ENCODE measurements at places on chromosomes 5 and 9.

GRCh38 chr5:39274398-39275085, 55.2 kb upstream of the FYB1 start:
- DNase-seq = peak; percentile 76

DNA sequence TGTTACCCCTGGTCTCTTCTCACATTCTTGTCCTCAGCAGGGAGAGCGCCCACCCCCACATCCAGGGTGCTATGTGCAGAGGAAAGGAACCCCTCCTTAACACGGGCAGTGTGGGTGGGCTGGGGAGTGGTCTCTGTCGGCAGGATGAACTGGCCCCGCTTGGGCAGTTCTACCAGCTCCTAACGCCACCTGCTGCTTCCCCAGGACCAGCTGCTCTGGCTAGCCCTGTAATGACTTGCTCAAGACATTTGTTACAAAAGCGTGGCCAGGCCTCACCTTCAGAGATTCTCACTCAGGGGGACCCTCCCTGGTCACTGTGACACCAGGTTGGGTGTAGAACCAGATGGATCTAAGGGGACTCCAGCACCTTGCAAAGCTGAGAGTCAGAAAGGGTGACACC, 82.4 kb downstream of the HMCN2 start:
- no peak for DNase-seq

GRCh38 chr5:139473105-139473504, 2.3 kb downstream of the SMIM33 start:
- DNase-seq = no peak

GRCh38 chr5:170277867-170278281, 19.7 kb downstream of the LCP2 start:
- DNase-seq = peak; percentile 32

GRCh38 chr5:95422838-95423237, 31.7 kb downstream of the FAM81B start:
- DNase-seq = no peak

GRCh38 chr9:94002316-94003140, 47.4 kb upstream of the BARX1 start:
- DNase-seq = peak; percentile 91

DNA sequence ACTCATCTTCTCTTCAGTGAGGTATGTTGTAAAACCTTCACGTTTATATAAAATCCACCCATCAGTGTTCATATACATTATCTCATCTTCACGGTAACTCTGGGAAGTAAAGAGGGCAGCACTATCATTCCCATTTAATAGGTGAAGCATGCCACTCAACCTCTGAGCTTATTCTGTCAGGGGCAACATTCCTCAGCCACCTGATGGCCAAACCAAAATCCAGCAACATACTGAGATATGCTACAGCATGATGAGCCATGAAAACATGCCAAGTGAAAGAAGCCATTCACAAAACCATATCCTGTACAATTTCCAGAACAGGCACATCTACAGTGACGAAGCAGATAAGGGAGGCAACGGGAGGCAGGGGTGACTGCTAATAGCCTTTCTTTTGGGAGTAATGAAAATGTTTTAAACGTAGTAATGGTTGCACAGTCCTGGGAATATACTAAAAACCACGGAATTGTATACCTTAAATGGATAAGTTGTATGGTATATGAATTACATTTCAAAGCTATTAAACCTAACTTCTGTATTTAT, 167.4 kb downstream of the TSSK1B start:
- no peak for DNase-seq

DNA sequence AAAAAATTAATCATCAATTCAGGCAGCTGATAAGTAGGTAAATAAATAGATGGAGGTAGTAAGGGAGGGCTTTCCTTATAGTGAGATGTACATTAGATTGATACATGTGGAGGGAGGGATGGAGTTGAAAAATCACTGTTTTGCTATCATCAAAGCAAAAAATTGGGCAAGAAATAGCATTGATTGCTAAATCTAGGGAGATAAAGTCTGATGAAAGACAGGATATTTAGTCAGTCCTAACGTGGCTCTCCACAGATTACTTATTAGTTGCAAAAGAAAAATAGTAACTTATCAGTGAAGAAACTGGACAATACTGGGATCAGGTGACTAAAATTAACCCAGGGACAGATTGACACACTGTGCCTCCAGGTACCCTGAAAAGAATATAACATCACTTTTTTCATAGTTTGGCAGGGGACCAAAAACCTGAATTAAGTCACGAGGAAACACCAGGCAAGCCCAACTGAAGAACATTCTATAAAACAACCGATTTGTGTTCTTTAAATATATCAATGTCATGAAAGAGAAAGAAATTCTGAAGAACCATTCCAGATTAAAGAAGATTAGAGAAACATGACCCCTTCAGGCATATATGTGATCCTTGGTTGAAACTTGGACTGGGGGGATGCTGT, 27.1 kb upstream of the GOLPH3 start:
- DNase-seq = no peak

DNA sequence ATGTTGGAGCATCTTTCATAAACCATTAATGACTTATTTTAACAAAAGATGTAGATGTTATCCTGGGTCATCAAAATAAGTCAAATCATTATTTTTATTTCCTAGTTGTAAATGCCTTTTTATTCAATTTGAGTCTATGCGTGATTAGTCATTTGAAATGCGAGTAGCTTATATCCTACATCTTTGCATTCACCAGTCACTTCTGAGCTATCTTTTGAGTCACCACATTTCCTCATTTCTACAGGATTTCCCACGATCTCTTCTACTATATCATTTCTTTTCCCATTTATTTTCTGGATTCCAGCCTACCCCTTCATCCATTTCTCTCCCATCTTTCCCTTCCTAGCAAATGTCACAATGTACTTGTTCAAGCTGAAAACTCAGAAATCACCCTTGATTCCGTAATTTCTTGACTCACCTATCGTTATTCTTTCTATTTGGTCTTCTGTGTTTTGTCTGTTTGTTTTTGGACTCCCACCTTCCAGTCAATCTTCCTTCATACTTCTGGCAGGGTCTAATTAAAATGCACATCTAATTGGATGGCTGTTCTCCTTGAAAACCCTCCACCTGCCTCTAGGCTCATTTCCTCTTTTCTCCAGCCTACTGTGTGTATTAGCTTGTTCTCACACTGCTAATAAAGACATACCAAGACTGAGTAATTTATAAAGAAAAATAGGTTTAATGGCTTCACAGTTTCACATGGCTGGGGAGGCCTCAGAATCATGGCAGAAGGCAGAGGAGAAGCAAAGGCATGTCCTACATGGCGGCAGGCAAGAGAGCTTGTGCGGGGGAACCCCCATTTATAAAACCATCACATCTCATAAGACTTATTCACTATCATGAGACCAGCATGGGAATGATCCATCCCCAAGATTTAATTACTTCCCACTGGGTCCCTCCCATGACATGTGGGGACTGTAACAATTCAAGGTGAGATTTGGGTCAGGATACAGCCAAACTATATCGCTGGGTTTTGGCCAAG, 112.4 kb downstream of the MEF2C start:
- DNase-seq = no peak

- no peak for DNase-seq
Observed at GRCh38 chr5:73822989-73823339, 197.0 kb downstream of the ARHGEF28 start.

- no peak for DNase-seq
Observed at GRCh38 chr9:4102078-4102477, 197.8 kb downstream of the GLIS3 start.

- DNase-seq = no peak
Observed at GRCh38 chr5:143674469-143674786, 137.5 kb upstream of the HMHB1 start.

DNA sequence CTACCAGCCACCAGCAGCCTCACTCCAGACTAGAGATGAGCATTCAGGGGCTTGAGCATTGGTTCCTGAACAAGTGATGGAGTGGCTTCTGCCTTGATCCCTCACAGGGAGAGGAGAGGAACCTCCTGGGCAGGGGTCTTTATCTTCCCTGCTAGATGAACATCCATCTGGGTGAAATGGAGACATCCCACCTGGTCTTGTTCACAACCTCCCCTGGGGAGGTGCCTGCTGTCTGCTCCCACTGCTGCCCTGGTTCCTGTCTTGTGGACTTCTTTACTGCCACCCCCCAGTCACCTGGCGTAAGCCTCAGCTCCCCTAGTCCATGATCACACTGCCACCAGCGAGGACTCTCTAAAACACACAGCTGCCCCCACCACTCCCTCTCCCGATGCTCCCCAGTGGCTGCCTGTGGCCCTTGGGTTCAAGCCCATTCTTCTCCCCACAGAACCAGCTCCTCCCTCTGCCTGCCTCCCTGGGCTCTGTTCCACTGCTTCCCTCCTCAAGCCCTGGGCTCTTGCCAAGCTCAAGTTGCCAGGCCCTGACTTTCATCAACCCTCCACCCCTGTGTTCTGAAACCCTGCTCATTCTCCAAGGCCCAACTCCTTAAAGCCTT, 51.5 kb downstream of the COL15A1 start:
- DNase-seq = no peak

DNA sequence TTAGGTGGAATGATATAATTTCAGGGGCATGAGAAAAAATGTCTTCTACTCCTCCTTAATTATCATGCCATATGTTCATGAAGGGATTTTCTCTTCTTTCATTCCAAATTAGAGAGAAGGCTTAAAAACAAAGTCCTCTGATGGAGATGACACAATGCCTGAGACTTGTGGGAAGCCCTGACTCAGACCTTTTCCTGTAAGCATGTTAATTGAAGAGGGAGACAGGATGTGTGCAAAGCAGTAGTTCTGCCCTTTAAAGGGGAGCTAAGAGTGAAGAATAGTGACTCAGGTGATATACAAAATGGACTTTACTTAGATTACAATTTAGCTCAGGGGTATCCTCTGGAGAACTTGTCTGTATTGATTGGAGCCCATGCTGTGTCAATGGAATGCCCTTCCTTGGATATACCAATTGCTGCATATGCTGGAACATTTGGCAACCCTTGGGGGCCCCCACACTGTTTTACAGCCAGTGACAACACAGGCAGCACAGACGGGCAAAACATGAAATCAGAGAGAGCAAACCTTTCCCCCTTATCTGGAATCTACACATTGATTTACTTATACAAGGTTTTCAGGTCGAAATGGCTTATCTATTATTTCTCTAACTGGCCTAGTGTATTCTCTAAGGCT, 81.3 kb downstream of the IZUMO3 start:
- DNase-seq = peak; percentile 42

DNA sequence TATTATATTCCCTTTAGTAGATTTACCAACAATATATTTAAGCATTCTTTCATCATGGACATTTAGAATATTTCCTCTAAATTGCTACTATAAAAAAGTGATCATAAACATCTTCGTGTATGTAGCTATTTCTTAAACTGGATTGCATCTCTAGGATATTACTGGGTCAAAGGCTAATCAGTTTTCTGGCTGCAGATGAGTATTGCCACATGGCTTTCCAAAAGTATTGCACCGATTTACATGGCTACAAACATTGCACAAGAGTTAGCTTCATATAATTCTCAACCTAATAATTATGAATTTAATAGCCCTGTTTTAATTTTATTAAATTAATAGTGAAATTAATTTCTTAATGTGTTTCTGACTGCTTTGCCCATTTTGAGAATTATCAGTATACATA, 183.4 kb downstream of the DMRT2 start:
- no peak for DNase-seq

GRCh38 chr5:124841829-124842712, 95.6 kb upstream of the ZNF608 start:
- no peak for DNase-seq

- no peak for DNase-seq
Observed at GRCh38 chr9:109143881-109144562, 23.0 kb downstream of the FRRS1L start.

- DNase-seq = peak; percentile 85
Observed at GRCh38 chr5:79514391-79515105, 614 bp upstream of the HOMER1 start.

DNA sequence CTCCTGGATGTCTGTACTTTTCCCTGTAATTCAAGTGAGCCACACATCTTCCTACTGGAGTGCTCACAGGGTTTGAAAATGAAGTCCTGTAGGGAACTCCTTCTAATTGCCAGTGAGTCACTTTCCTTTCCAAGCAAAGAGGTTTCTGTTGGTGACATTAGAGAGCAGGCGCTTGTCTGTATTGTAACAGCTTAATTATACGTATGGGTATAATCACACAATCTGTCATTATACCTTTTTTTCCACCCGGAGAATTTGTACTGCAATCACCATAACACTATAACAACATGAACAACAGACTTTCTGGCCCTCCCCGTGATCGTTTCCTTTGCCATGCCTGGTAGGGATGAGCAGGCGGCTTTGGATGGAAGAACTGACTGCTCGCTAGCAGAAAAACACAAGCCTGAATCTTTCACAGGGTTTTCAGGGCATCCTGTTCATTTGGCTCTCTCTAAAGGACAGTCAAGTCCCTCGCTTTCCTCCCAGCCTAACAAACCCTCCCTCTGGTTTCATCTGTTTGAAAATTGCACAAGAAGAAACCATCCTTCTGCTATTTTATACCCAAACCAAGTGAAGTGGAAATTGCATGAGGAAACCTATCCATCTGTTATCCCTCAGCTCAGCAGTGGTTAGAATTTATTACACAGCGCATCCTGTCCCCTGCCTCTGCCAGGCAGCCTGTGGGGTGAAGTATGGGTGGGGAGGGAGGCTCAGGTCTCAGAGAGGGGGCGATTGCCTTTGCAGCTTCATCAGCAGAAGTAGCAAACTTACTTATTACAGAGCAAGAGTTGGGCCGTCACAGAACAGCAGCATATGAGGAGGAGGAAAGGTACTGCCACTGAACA, 307.0 kb upstream of the TLE4 start:
- peak; percentile 96 for DNase-seq

- no peak for DNase-seq
Observed at GRCh38 chr9:88775037-88775471, 216.2 kb upstream of the S1PR3 start.

DNA sequence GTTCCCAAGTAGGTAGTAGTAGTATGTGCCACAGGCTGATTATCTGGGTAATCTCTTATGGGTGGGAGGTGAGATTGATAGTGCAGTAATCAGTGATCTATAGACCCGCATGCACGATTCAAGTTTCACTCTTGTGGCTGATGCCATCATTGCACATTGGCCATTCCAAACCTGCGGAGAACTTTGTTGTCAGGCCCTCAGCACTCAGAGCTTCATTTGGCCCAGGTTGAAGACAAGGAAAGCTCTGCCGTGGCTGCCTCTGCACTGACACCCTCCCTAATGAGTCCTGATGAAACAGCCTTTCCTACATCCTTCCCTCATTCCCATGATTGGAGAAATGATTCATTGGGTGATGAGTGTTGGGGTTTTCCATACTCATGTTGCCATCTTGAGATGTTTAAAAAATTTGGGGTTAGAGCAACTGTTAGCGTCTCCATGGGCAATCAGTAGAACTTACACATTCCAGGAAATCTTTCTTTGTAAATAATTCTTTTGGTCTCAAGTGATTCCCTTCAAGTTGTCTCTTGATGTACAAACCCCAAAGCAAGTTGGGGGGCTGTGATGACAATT, 22.9 kb downstream of the PROP1 start:
- DNase-seq = no peak

GRCh38 chr9:81292056-81292805, 397.1 kb downstream of the TLE1 start:
- DNase-seq = no peak

DNA sequence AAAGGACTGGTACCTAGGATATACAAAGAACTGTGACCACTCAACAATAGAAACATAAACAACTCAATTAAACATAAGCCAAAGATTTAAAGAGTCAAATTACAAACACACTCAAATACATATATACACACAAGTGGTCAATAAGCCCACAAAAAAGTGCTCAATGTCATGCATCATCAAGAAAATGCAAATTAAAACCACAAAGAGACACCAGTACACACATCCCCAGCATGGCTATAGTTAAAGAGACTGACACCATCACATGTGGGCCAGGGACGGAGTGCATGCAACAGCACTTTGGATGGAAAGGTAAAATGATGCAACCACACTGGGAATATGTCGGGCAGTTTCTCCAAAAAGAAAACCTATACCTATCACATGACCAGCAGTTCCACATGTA, 89.7 kb downstream of the CAAP1 start:
- DNase-seq = no peak
